ENCODE measurements at places on chromosomes 4 and X. TPM values are rescaled to one million over a fixed set of nuclear protein-coding genes. Genes with fewer than 3 reads are reported as not detected.

UGT2B11 gene
- total RNA-seq = not detected

IL1RAPL1 gene
- 0.19 TPM for total RNA-seq

GBA3 gene
- not detected for total RNA-seq

PNMA6F gene
- total RNA-seq = not detected

CTSO gene
- 1.6 TPM for total RNA-seq

DNA sequence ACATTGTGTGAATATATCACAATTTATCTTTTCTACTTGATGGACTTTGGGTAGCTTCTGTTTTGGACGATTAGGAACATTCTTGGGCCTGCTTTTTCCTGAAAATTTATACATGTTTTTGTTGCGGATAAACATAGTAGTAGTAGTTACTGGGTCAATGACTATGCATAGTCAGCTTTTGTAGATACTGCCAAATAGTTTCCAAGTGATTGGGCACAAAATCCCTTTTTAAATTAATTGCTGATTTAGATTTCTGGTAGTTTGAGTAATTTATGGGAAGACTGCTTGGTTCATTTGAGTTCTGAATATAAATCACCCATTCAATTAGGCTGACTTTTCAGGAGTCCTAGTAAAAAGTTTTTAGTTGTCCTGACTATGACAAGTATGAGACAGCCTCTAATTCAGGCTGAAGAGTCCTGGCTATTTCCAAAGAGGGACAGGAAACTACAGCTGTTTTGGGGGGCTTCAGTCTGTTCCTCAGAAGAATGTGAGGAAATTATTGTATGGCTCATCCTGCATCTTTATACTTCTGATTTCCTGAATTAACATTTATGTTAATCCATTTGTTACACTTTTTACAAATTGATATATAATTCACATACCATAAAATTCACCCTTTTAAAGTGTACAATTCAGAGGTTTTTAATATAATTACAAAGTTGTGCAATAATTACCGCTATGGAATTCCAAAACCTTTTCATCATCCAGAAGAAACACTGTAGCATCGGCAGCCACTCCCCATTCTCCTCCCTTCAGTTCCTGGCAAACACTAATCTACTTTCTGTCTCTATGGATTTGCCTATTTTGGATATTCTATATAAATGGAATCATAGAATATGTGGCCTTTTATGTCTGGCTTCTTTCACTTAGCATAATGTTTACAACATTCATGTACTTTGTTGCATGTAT, 14.2 kb downstream of the LRP2BP start:
- no peak for DNase-seq

DNA sequence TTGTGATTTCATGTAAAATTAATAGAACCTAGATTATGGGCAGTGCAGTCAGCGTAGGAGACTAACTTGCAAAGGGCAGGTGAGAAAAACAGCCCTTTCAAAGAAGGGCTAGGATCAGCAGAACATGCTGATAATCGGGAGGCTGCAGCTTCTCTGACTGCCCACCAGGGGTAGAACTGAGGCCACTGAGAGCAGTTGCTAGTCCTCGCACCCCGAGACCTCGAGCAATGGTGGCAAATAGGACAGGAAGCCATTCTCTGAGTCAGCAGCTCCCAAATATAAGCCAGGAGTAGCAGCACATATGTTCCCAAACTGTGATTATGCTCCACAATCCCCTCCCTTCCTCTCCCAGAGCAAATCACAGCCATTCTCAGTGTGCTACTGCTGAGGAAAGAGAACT, 186.5 kb downstream of the MSL3 start:
- no peak for DNase-seq

GRCh38 chrX:72715546-72715945, 1.4 kb upstream of the PHKA1 start:
- DNase-seq = no peak

GRCh38 chrX:42869659-42870476, 91.9 kb upstream of the PPP1R2C start:
- no peak for DNase-seq

DNA sequence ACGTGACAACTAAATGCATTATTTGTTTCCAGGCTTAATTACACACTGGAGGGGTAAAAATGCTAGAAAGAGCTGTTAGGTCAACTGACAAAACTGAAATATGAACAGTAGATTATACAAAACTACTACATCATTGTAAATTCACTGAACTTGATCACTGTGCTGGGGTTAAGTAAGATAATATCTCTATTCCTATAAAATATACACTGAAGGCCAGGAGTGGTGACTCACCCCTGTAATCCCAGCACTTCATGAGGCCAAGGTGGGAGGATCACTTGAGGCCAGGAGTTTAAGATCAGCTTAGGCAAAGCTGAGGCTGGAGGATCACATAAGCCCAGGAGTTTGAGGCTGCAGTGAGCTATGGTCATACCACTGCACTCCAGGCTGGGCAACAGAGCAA, 31.8 kb upstream of the NKX6-1 start:
- no peak for DNase-seq

DNA sequence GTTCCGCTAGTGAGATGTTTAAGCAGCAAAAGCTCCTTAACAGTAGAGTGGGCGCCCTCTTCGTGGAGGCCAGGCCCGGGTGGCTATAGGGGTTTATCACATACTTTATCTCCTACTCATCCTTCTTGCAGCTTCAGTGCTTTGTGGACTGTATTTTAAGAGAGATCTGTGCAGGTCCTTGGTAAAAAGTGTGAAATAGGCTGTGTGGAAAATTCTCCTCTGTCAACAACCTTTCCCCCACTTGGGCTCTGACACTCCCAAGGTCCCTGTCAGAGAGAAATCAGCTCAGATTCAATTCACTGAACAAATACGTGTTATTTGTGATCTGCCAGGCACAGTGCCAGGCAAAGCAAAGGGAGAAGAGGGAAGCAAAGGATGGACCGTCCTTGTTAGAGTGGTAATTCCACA, 214.3 kb upstream of the PPARGC1A start:
- no peak for DNase-seq

DNA sequence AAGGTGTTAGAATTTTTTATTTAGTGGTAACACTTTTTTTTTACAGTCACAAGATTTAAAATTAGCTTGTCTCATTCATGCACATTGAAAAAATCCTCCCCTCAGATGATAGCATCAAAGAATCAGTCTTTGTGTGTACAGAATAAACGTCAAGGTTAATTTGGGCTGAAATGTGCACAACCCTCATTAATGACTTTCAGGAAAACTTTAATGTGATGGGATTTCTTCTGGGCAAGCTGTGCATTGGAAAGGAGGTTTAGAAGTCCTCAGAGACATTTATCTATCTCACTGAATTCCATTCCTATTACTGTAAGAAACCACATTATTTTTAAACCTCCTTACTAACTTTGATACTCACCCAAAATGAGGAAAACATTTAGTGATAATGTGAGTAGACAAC, 88.2 kb upstream of the TECRL start:
- no peak for DNase-seq
